ENCODE measurements at places on chromosomes 1 and 21.

DNA sequence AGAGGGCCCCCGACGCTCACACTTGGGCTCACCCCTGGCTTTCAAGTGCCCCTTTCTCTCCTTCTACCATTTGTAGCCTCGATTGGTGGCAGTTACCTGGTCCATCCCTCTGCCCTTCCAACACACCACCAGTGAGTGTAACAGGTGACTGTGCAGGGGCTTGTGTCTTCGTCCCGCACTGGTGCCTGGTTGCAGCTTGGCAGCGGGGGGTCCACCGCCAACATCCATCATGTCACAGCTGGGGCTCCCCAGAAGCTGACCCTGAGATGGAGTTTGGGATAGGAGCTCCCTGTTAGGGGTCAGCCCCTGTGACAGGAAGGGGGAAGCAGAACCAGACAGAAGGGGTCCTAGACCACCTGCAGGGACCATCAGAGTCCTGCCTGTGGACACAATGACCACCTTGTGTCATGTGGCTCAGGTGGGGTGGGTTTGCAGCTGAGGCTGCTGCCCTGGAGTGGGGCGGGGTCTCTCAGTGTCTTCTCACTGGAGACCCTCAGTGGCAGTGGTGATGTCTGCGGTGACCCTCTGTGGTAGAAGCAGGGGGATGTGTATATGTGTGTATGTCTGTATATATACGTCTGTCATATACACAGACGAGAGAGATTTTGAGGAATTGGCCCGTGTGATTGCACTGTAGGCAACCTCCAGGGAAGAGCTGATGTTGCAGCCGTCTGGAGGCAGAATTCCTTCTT lies 3.6 kb upstream of the CALML6 start:
- no peak for DNase-seq

DNA sequence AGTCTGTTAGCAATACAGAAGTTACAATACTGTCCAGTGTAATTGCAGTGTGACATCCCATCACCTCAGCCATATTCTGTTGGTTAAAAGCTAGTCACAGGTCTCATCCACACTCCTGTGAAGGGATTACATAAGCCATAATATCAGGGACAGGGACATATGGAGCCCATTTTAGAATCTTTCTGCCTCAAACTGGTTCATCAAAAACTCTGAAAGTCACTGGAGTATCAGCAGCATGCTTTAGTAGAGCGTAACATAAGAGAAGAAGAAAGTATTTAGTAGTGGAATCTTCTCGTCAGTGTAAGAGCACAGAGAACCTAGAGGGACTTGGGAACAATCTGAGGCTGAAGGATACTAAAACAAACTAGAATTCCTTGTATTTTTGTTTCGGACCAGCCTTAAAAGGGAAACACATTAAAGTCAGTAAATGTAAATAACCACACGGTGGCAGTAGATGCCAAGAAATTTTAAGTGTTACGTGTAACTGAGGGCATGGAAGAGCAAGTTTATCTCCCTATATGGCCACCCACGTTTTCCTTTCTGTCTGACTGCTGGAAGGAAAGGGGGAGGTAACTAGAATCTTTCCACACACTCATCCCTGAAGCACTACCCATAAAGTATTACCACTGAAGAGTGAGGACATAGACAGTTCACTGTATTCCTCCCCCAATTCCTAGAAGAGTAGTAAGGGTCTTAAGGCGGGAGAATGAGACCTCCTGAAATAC lies 41.6 kb upstream of the AGL start:
- DNase-seq, result no peak

DNA sequence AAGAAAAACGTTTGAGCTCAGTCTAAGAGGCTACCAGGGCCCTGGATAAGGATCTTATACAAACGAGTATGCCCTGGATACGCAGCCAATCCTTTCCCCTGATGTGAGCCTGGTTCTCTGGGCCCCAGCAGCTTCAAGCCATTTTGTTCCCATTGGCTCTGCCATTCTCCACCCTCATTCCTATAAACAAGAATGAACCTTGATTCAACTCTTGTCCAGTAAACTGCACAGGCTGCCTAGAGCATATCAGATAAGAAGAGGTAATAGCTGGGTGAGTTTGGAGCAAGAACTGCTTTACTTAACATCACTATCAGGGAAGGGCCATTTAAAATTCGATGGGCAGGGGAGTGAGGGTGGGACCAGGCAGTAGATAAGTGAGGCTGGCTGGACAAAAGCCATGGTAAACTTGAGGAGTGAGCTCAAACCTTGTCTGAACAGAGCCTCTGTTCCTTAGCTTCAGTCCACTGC lies 11.3 kb downstream of the BTG2 start:
- DNase-seq, result no peak

GRCh38 chr21:27813750-27814149 lies 846.9 kb upstream of the ADAMTS5 start:
- DNase-seq, result no peak

GRCh38 chr1:228044961-228045360 lies 37.5 kb upstream of the ARF1 start:
- DNase-seq, result no peak

- no peak for DNase-seq
These were observed 65.5 kb upstream of the BACH1 start for GRCh38 chr21:29233256-29233546.

- no peak for DNase-seq
These were observed 20.5 kb downstream of the PRKACB start for GRCh38 chr1:84164567-84165021.

- DNase-seq, result no peak
These were observed 4.3 kb upstream of the LHX9 start for GRCh38 chr1:197912739-197913494.

GRCh38 chr21:15495965-15496364 lies 233.8 kb upstream of the USP25 start:
- DNase-seq, result no peak

DNA sequence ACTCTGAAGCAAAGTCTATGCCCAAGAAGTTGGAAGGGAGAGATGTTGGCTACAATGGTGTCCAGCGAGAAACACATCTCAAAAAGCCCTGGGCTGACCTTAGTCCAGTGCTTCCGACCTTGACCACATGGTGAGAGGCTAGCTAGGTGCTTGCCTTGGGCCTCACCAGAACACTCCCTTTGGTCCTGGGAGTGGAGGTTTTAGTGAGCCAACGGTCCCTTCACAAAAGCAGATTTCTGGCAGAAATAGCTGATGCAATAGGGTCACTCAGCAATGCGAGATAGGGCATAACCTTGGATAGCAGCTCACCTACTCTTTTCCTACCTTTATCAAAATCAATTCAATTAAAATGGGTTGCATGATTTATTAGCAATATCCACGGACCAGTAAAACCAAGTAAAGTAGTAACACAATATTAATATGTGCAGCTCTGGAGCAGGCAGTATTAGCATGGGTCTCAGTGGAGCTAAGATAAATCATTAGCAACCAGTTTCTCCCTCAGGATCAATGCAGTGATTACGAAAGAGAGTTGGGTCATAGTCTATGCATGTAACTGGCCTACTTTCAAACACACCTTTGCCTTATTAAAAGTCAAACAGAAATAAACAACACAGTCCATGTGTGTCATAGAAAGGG lies 1.9 kb downstream of the SLC30A10 start:
- no peak for DNase-seq

- DNase-seq, result no peak
These were observed 79.2 kb downstream of the MAN1C1 start for GRCh38 chr1:25695771-25696311.

DNA sequence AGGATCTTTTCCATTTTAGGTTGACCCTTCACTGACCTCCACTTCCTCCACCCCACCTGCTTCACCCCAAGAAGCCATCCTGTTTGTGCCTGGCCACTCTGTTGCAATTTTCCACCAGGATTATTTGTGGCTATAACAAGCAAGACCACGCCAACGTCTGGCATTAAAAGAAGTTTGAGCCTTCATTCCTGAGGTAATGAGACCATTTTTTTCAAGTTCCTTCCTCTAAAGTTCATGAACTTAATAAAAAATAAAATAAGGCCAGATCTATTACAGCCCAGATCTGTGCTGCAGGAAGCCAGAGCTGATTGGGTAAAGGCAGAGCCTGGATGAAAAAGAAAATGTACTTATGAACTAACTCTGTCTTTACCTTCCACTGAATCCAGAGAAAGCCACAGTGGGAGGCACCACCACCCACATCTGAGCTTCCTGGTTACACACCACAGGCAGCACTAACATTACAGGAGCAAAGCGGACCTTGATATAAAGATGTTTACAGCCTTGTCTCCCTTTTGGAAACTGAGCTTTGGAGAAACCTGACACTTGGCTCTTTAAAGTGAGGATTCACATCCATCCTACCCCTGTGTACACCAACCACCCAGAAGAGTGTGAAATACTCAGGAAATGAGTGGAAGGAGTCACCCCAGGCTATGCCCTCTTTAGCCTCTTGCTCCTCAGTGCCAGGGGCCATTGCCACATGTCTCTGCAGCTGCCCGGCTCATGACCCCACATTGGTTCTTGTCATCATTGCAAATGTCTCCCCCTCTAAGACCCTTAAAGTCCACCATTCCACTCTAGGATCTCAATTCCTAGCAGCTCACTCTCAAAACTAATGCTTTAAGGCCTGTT lies 293.6 kb downstream of the PLPP3 start:
- DNase-seq, result no peak

DNA sequence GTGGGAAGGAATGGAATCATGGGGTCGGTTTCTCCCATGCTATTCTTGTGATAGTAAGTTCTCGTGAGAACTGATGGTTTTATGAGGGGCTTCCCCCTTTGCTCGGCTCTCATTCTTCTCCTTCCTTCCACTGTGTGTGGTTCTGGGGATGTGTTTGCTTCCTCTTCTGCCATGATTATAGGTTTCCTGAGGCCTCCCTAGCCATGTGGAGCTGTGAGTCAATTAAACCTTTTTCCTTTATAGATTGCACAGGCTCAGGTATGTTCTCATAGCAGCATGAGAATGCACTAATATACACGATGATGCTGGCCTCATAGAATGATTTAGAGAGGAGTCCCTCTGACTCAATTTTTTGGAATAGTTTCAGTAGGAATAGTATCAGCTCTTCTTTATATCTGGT lies 195.4 kb upstream of the IVNS1ABP start:
- DNase-seq, result no peak

- no peak for DNase-seq
These were observed 225.7 kb upstream of the KCNK2 start for GRCh38 chr1:214856843-214857242.

DNA sequence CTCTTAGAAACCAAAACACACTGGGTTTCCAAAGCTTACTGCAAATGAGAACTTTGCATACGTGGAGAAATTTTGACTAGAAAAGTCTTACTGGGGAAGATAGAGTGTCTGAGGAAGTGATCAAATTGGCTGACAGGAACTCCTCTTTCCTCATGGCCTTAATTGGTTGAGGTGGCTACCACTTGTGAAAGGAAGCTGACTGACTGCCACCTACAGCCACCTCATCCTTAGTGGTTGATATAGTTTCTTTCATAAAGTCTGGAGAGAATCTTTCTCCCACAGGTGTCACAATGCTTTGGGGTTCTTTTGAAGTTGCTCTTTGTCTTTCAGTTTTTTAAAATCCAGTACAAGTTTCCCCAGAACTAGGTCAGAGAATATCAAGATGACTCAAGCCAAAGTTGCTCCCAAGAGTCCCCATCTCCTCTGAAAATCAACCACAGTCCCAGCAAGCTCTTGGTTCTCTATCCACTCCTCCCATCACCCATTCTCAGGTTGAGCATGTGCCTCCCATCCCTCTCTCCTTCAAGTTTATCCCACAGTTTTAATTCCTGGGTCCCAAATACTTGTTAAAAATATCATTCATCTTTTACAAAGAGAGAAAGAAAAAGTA lies 43.3 kb downstream of the GPR88 start:
- DNase-seq, result no peak

- no peak for DNase-seq
These were observed 45.5 kb upstream of the RBM15 start for GRCh38 chr1:110293601-110294104.

GRCh38 chr1:43238085-43238484 lies 31.7 kb upstream of the TMEM125 start:
- DNase-seq, result peak; percentile 79
